D721Med (cell line): ENCODE measurements at places on chromosomes 5 and 9.

DNA sequence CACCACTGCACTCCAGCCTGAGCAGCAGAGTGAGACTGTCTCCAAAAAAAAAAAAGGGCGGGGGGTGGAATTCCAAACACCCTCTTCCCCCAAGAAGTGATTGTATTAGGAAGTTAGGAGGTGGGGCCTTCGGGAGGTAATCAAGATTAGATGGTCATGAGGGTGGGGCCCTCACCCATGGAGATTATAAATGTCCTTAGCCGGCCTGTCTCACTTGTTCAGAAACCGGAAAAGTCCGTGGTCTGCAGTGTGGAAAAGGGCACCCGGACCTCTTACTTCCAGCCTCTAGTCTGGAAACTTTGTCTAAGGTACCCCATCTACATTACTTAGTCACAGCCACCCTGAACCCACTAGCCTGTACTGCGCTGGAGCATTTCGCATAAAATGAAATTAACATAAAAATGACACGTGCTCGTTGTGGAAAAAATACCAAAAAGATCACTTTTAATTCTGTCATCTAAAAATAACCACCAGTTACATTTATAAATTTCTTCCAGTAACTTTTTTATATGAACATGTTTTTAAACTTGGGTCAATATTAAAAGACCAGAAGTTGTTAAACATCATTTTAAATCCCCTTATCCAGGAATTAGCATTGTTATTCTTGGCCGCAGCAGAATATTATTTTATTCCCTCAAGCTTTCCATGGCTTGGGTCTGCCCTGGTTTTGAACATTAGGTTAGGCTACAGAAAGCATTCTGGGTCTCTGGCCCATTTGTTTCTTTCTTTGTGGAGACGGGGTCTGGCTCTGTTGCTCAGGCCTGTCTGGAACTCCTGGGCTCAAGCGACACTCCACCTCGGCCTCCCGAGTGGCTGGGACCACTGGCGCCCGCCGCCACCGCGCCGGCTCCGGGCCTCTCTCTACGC, 1.2 kb upstream of the CKS2 start:
- no peak for DNase-seq

- no peak for DNase-seq
Observed at GRCh38 chr5:6681682-6682081, 31.6 kb upstream of the TENT4A start.

DNA sequence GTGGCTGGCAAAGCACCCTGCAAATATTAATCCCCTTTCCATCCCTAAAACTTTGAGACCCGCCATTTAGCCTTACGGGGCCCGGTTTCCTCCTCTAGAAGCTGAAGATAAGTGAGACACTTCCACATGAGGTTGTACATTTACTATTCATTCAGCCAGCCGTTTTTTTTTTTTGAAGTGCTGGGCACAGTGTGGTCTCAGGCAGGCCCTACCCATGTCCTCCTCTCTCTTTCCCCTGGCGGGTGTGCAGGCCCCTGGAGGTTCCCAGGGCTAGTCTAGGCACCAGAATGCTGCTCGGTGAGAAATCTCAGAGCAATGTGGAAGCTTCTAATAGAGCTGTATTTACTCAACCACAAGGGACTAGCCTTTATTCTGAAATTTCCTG, 107.4 kb upstream of the LARP1 start:
- no peak for DNase-seq

DNA sequence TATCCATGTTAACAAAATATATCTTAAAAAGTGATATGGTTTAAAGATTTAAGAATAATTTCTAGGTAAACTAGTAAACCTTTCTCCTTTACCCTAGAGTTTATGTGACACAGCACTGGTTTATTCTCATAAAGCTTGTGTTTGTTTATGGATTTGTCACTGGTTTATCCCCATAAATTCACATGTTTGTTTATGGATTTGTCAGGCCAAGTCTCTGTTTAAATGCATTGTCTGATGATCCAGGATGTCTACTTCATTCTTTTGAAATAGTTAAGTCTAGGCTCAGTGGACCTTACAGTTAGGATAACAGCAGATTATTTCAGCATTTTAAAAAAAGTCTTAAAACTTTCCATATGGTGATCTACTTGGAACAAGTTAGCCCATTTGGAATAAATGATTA, 334.0 kb downstream of the ARRDC3 start:
- DNase-seq: no peak

- no peak for DNase-seq
Observed at GRCh38 chr5:171355302-171355724, 32.3 kb upstream of the NPM1 start.

DNA sequence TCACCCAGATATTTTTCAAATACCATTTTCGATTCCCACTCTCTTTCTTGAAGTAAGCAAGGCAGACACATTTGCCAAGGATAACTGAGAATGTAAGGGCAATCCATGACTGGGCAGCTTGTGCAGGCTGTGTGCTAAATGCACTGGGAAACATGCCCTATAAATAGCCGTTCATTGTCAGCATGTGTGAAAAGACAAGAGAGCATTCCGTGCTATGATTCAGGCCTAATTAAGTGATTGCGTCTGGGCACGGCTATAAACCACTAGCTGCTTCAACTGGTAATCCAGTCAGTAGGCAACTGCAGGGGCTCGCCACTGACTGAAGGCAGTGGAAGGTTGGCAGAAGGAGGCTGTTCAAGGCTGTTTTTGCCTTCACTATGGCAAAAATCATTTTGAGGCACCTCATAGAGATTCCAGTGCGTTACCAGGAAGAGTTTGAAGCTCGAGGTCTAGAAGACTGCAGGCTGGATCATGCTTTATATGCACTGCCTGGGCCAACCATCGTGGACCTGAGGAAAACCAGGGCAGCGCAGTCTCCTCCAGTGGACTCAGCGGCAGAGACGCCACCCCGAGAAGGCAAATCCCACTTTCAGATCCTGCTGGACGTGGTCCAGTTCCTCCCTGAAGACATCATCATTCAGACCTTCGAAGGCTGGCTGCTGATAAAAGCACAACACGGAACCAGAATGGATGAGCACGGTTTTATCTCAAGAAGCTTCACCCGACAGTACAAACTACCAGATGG, at the start of gene HSPB3:
HSPB3 (plus strand) TSS at position 287 of the 745 bp plus-strand sequence; CDS start at position 378, 91 bp downstream.
- DNase-seq: no peak

- no peak for DNase-seq
Observed at GRCh38 chr5:89878140-89879132, 531.1 kb downstream of the CETN3 start.

- no peak for DNase-seq
Observed at GRCh38 chr5:142520885-142521284, 165.0 kb downstream of the FGF1 start.

GRCh38 chr5:80695666-80696065, 40.9 kb upstream of the DHFR start:
- DNase-seq: no peak

DNA sequence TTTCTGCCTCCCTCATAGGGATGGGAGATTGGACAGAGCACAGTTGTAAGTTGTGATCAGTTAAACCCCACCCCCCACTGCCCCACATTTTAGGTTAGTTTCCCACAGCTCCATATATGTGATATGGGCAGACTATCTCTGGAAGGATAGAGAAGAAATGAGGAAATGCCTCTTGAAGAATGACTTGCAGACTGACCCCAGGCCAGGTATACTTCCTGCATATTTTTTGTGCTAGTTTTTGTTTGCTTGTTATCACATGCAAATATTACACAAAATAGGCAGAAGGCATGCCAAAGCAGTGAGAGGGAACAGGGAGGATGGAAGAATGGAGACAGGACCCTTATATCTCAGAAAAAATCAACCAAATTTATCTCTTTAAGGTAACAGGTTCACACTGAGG, 10.1 kb upstream of the GLRX start:
- no peak for DNase-seq

DNA sequence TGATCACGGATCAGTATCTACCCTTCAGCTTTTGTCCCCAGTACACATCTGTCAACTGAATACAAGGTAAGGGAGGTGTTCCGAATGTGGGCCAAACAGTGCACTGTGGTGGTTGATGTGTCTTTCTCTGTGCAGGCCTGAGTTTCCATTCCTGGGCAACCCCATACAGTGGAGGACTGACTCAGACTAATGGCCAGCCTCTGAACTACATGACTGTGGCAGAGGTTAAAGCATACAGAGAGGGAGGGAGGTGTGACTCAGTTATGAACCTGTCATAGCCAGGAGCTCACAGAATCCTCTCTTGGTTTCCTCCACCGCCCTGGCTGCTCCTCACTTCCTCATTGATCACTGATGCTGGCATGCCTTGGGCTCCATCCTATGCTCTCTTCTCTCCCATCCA, 136.4 kb upstream of the TAS2R1 start:
- DNase-seq: no peak

GRCh38 chr5:54883374-54884194, 101.8 kb downstream of the ESM1 start:
- no peak for DNase-seq

- no peak for DNase-seq
Observed at GRCh38 chr9:34253460-34253837, 74.6 kb downstream of the UBAP1 start.

GRCh38 chr9:7607421-7607820, 192.2 kb downstream of the DMAC1 start:
- no peak for DNase-seq

DNA sequence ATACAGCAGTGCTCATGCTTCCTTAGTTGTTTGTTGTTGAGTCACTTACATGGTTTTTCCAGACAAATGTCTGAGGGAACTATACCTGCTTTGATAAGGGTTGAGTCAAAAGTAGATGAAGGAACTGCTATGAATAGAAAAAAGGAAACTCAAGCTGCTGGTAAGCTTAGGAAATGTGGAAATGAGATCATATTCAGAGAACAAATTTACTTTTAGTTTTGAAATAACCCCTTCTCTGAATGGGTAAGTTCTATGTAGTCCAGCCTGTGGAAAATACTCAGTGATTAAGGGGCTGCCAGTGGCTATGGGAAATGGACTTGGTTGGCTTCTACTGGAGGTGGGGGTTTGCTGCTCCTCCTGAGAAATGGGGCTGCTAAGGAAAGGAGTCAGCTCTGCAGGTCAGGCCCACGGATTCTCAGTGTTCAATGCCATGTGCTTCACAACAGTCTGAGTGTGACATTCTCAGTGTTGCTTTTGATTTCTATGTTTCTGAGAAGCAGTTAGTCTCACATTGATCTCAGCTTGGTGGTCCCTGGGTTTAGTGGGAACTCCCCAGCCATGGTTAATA, 47.7 kb upstream of the GLRX start:
- no peak for DNase-seq

GRCh38 chr5:76074487-76075065, 8.6 kb upstream of the SV2C start:
- DNase-seq: peak; percentile 26

DNA sequence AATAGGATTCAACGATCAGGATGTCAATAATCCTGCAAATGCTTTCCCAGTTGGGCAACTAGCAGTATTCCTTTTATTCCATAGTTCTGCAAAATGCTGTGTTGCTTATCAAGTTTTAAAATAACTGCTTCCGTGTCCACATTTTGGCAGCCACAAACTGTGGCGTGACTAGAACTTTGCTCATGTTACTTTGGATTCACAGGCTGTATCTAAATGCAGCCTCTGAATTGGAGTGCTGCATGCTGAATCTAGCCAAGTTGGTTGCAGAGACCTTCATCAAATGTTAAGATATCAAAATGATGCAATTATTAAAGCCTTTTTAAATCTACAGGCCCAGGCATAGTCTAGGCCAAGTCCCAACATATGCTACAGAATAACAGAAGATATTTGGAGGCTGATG, 249.2 kb downstream of the NR2F1-AS1 start:
- no peak for DNase-seq

DNA sequence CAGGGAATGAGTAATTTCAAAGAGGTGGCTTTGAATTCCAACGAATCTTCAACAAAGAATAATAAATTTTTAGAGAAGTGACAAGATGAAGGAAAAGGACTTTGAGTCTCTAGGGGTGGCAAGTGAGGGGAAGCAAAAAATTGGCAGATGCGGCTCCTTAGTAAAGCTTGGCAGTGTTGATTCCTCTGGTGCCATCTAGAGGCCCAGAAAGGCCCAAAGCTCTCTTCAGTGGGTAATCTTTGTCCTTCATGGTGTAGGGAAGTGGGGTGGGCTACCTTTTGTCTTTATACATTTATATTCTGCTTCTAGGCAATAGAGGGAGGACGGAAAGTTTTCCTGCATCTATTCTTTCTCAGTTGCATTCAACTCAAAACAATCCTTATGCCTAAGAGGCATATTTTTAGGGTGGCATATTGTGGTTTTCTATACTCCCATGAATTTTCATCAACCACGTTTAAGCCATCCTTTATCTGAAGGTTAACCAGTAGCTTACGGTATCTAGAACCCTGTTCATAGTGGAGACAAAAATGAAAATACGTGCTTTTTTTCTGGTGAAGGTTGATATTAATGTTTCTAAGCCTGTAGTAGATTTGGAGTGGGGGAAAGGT, 17.5 kb upstream of the ROPN1L start:
- DNase-seq: no peak

DNA sequence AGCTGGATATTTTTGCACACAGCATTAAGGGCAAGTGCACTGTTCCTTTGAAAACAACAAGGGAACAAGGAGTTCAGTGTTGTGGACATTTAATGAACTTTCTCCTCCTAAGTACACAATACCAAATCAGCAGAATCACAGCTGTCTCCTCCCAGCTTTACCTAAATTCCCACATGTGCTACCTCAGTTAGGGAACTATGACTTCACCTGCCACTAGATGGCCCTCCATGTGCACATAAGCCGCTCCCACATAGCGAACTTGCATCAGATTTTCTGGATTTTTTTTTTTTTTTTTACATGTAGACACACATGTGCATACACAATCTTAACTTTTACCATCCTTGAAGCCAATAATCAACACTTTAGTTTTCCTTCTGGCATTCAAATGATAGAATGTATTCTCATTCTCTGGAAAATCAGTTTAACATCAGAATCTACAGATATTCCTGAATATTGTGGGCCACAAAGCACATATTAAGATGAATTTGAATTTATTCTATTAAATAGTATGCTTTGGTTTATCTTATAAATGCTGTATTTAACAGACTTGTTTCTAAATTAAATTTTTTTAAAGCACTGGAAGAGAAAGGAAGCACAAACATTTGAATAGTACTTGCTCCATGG, 123.6 kb downstream of the PALM2AKAP2 start:
- DNase-seq: peak; percentile 15

DNA sequence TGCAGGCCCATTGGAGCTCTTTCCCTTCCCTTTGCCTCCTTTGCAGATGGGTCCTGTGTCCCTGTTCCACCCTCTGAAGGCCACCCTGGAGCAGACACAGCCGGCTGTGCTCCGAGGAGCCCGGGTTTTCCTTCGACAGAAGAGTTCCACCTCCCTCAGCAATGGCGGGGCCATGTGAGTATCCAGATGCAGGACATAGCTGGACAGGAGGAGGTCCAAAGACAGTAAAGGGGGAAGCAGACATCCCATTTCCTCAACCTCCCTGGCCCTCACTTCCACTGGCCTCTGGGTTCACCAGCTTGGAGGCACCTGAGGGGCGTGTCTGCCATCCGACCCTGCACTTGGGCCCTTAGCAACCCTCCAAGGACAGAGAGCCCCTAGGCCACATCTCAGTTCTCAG, 237.9 kb downstream of the CACNA1B start:
- DNase-seq: no peak
